HS-5 (cell line): ENCODE measurements at places on chromosomes 2 and 18.

GRCh38 chr2:101879466-101879865 is 112.3 kb upstream of the IL1R2 start:
- no peak for DNase-seq

DNA sequence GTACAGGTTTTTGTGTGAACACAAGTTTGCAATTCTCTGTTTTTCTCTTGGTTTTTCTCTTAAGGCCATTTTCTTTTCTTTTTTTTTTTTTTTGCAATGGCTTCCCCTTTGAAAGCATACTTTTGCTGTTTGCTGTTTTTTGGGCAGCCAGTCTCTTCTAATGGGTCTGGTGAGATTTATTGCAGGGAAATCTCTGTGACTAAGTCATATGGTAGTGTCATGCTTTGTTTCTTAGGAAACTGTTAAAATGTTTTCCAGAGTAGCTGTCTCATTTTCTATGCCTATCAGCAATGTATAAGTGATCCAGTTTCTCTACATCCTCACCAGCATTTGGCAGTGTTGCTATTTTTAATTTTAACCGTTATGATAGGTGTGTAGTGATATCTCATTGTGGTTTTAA is 27.9 kb upstream of the CDCA7 start:
- peak; percentile 30 for DNase-seq

GRCh38 chr2:177897278-177897677 is 175.3 kb downstream of the PDE11A start:
- DNase-seq: no peak

GRCh38 chr2:71566372-71566771 is 113.0 kb downstream of the DYSF start:
- no peak for DNase-seq

GRCh38 chr2:101386599-101387150 is 628 bp downstream of the CREG2 start:
- no peak for DNase-seq

DNA sequence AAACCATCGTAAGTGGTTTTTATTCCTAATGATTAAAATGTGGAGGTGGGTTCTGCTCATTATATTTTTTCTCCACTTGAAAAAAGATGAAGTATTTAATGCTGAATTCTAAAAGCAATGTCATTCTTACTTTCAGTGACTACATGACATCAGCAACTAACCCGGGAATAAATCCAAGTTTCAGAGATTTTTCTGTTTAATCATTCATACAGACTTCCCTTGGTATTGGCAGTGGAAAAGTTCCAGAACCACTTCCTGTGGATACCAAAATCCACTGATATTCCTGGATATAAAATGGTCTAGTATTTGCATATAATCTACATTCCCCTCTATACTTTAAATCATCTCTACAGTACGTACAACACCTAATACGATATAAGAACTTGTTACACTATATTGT is 128.6 kb downstream of the ZNF532 start:
- DNase-seq: peak; percentile 82

GRCh38 chr2:31526946-31527732 is 53.6 kb downstream of the SRD5A2 start:
- no peak for DNase-seq

GRCh38 chr2:20217041-20217970 is 7.6 kb downstream of the SDC1 start:
- no peak for DNase-seq

DNA sequence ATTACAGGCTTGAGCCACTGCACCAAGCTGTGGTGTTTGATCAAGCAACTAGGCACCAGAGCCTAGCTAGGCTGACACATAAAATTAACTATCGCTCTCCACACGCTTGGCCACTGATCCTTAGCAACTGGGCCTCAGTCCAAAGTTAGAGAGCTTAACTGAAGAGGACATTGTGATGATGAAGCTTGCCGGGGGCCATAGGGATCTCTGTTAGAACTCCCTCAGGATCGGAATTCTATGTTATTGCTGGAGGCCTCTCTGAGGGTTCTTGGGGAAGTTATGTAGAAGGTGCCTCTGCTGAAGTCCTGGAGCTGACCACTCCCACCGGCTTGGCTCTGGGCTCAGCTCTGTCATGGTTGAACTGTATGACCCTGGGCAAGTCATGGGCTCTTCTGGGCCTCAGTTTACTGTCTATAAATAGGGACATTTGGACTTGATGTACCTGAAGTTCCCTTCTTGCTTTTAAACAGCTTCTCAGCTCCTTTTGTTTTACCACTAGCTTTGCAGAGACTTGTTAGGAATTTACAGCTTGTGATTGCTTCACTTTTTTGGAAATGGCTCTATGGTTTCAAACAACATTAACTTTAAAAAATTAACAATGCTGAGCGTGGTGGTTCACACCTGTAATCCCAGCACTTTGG is 44.1 kb downstream of the GATA6 start:
- DNase-seq: no peak

DNA sequence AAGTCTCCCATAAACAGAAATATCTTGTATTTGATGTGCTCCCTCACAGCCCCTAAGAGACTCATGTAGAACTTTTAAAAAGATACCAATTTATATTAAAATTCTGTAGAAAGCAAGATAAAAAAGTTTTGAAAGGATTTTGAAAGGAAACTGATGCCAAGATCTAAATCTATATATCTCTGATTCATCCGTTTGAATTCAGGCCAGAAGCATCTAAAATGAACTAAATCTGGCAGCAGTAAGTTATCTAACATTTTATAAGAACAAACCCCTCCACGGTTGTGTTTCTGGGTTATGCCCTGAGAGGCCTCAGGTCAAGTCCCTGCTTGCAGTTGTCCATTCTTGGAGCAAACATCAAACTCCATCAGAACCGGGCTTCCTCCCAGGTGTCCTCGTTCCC is 165.8 kb downstream of the FBXO15 start:
- DNase-seq: no peak

GRCh38 chr2:76314271-76315020 is 603.7 kb upstream of the GCFC2 start:
- DNase-seq: no peak

- DNase-seq: no peak
Observed at GRCh38 chr18:13562494-13563029, 163.8 kb downstream of the FAM210A start.

- no peak for DNase-seq
Observed at GRCh38 chr18:6256521-6256920, 158.2 kb downstream of the L3MBTL4 start.

GRCh38 chr2:25877431-25878360 is 591 bp downstream of the ASXL2 start:
- peak; percentile 36 for DNase-seq
